Stimulated activated CD8-positive, alpha-beta memory T cell treated with anti-CD3 and anti-CD28 coated beads, Interleukin-4, amount 100 ng/mL, for 1 hour (primary cell): ENCODE measurements at places on chromosomes 2 and 18.

- no peak for DNase-seq
Observed at GRCh38 chr2:51013933-51014526, 17.9 kb downstream of the NRXN1 start.

DNA sequence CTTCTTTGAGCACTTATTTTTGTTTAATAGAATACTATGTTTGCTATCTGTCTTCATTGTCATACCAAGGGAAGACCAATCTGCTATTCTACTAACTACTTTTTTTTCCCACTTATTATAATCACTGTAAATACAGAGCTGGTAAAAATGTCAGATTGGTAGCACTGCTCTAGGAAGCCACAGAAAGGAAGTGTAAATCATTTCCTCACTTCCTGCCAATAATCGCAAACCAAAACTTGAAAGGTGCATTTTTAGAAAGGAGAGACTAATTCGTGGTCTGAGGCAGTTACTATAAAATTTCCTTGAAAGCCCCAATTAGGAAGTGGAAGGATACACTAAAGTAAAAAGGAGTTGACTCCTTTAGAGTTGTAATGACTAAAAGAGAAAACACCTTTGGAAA is 13.9 kb upstream of the THSD7B start:
- no peak for DNase-seq

DNA sequence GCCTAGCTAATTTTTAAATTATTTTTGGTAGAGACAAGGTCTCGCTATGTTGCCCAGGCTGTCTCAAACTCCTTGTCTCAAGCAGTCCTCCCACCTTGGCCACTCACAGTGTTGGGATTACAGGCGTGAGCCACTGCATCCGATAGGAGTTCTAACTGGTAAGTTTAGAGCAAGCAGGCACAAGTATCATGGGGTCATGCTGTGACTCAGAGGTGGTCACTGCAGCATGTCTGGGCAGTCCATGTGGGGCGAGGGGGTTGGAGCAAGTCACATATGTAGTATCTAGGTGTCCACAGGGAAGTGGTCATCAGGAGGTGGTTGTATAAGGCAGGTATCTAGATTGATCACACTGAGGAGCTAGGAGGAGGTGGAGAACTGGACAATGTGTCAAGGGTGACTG is 22.7 kb upstream of the STARD7 start:
- DNase-seq, result no peak

DNA sequence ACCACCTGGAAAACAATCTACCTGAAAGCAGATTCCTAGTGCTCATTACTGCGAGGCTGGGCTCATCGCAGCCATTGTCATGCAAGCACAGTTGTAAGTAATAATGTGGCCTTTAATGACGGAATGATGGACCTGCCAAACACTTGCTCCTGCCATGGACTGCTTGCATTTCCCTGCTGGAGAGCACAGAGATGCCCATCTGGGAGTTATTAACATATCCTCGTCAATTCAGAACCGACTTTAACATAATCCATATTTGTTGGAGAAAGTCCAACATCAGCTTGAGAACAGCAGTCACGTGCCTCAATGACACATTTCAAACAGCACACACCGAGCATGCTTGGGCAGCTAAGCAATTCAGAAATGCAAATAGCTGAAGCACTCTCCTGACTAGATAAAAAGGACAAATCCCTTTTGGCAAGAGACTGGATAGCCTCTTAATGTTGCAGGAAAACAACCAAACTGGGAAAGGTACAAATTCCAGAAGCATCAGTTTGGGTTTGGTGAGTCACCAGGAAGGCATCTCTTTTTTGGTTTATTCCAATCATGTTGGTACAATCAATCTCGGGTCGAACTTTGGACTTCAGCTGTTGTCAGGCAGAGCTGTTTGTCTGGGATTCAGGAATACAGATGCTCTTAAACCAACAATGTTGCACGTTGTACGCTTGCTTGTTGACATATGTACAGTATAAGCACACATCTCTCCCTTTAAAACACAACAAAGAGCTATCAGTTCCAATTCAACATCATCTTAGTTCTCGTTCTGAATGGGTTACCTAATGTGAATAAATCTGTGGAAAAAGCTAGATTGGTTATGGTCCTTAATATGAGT is 395.8 kb downstream of the LNPK start:
- DNase-seq, result no peak

- no peak for DNase-seq
Observed at GRCh38 chr2:27152102-27152795, 3.4 kb downstream of the TCF23 start.

- DNase-seq, result no peak
Observed at GRCh38 chr2:181989099-181989498, 3.4 kb downstream of the PPP1R1C start.
